ENCODE measurements at places on chromosomes 13 and 19.

- no peak for DNase-seq
Observed at GRCh38 chr13:110517505-110518225, 43.9 kb downstream of the RAB20 start.

DNA sequence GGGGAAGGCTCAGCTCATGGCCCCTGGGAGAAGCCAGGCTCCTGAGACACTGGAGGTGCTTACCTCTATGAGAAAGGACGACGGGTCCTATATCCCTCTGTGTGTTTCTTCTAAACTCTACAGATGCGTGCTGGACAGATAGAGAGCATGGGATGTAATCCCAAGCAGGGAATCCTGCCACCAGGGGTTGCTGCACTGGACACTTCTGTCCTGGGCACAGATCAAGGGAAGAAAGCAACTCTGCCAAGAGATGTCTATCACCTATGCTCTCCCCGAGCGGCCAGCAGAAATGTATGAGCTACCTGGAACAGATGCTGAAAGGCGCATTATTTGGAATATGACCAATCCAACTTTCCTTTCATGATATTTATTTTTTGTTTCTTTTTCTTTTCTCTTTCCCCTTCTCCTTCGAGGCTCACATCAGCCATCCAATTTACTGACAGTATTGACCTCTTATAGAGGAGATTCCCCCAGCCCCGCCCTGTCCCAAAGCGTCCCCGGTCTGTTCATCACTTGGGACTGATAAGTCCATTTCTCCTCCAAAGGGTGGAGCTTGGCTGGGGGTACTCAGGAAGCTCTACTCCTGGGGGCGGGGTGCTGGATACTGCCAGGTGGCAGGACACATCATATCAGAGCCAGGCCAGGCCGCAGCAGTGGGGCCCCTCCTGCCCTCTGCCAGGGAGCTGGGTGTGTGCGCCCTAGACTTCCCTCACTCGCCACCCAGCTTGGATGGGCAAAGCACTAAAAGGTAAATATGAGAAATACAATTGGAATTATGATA is 34.2 kb downstream of the TSHZ3 start:
- peak; percentile 25 for DNase-seq

GRCh38 chr19:4393947-4394590 is 6.3 kb downstream of the SH3GL1 start:
- no peak for DNase-seq

DNA sequence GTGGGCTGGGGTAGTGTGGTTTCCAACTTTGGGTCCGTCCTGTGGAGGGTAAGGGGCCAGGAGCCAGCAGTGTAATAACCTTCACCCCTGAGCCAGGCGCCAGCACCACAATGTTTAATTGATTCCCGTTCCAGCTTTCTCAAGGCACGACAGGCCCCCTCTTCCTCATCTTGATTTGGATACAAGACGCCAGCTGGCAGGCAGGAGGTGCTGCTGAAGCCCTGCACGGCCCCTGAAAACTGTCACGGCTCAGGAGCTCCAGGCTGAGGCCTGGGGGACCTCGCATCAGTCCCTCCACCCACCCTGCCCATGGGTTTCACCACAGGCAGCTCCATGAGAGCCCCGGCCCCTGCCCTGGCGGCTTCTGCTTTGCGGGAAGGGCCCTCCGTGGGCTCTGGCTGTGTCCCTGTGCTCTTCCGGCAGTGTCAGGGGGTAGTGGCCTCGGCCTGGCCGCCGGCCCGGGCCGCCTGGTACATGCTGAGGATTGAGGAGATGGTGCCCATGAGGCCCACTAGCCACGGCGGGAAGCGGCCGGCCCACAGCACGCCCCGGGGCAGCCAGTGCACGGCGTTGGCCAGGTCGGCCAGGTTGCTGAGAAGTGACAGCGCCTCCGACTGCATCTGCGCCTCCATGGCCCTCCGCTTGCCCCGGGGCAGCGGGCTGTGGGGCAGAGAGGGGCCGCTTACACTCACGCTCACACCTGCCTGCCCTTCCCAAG is 11.9 kb downstream of the PEX11G start:
- DNase-seq = no peak

- peak; percentile 46 for DNase-seq
Observed at GRCh38 chr13:26941345-26942174, 181.0 kb upstream of the GPR12 start.

- no peak for DNase-seq
Observed at GRCh38 chr13:106488076-106488475, 47.4 kb downstream of the EFNB2 start.

DNA sequence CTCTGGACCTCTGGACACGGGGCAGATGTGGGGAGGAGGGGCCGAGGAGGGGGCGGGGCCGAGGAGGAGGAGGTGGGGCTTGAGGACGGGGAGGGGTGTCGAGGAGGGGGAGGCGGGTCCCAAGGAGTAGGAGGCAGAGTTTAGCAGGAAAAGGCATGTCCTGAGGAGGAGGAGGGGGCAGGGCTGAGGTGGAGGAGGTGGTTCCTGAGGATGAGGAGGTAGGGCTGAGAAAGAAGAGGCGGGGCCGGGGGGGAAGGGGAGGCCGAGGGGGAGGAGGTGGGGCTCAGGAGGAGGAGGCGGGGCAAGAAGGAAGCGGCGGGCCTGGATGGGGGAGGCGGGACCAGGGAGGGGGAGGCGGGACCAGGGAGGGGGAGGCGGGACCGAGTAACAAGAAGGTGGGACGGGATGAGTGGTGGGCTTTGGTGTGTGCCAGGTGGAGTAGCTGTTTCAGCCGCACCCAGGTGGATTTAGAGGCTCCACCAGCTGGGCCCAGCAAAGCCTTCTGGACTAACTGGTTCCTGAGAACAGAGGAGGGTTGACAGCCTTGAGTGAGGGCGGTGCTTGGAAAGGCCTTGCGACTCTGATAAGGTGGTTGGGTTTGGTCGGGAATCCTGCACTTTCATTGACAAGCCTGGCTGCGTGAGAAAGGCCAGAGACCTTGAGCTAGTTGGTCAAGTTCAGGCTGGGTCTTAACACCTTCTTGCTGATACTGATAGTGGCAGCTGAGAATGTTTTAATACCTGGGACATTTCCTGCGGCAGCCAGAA is 7.7 kb downstream of the TECR start:
- no peak for DNase-seq

DNA sequence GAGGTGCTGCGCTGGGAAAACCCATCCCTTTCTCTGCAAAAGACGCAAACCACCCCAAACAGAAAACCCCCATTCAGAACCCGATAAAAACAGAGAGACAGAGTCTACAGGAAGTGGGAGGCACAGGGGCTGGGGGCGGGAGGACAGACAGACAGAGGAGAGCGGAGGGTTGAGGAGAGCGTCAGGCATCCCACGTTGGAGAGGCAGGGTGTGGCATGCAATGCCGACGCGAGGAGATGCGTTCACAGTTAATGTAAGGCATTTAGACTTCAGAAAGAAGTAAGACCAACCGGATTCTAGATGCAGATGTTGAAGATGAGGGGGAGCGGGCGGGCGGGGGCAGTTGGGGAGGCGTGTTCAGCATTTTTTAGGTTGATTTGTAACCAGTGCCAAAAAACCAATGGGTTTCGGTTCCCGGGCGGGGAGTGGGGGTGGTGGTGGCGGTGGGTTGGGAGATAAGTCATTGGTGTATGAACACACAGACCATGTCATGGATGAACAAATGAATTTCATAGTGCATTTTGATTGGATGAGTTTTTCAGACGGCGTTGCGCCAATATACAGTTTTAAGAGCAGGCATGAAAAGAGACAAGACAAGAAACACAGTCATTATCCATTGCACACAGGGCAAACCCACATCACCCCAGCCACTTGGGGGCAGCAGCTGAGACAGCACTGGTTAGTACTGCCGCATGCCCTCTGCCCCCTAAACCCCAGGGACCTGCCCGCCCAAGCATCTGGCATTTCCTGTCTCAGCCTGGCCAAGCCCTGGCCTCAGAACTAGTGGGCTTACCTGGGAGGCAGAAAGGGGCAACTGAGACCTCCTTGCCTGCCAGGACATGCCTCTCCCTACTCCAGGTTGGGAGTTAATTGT is 91.3 kb downstream of the IER2 start:
- no peak for DNase-seq

Measured in RPMI7951 (cell line).